ENCODE measurements at places on chromosomes 1 and 21.
A peak's percentile ranks its signal among the peaks of the same experiment; 100 is the strongest.

GRCh38 chr1:198267921-198268320, 111.1 kb downstream of the NEK7 start:
- DNase-seq: no peak

- no peak for DNase-seq
Observed at GRCh38 chr21:25313829-25314228, 293.5 kb downstream of the MRPL39 start.

DNA sequence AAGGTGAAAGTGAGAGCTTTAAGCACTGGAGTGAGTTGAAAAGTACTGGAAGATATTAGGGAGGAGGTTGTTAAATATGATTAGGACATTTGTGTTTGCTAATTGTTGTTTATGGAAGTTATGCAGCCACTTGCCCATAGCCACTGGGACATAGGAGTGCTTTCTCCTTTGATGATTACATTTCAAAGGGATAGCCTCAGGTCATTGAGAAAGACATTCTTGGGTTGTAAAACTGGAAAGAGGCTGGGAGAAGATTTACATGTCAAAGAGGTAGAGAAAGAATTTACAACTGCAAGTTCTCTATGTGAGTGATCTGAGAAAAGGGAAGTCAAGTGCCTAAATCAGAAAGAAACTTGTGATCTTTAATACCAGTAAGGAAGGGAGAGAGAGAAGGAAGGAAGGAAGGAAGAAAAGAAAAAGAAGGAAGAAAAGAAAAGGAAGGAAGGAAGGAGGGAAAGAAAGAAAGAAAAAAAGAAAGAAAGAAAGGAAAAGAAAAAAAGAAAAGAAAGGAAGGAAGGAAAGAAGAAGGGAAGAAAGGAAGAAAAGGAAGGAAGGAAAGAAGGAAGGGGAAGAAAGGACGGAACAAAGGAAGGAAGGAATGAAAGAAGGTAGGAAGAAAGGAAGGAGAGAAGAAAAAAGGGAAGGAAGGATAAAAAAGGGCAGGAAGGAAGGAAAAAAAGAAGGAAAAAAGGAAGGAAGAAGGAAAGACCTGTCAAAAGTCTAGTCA, 284.6 kb upstream of the DPYD start:
- peak; percentile 18 for DNase-seq

DNA sequence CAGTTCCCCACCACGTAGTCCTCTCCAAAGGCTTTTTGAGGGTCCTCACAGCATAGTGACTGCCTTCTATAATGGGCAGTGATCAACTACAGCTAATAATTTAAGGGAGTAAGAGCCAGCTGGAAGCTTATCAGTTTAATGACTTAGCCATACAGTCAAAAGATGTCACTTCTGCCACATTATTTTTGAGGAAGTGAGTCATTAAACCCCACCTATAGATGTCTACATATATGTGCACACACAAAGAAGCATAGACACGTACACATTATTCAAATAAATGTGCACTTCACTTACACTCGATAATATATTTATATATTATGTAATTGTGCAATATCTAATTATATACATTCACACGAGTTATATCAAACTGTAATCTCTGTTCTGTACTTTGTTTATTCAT, 1704.7 kb downstream of the KCNT2 start:
- DNase-seq: no peak

- DNase-seq: no peak
Observed at GRCh38 chr1:41784531-41785274, 134.0 kb downstream of the HIVEP3 start.

- DNase-seq: no peak
Observed at GRCh38 chr1:227891955-227892488, 55.7 kb downstream of the WNT9A start.

GRCh38 chr1:4710592-4711415, 56.4 kb downstream of the AJAP1 start:
- no peak for DNase-seq

DNA sequence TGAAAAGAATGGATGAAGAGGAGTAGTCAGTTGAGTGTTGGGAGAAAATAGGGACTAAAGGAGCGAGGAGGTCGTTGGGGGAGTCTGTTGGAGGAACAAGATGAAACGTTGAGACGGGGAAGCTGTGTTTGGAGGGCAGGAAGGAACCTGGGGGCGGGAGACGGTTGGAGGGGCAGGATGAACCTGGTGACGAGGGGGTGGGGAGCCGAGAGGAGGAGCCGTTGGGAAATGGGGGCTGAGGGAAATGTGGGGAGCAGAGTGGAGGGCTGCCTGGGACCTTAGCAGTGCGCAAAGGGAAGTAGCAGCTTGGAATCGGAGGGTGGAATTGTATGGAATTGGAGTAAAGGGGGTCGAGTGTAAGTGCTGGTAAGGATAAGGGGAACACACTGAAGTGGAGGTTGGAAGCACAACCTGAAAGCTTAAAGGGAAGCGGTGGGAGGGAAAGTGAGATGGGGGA, 630 bp downstream of the MTF2 start:
- DNase-seq: no peak
